Activated CD4-positive, CD25-positive, alpha-beta regulatory T cell treated with anti-CD3 and anti-CD28 coated beads, Interleukin-2, amount 50 U/mL, for 72 hours (primary cell): ENCODE measurements at places on chromosomes 12 and 14.

DNA sequence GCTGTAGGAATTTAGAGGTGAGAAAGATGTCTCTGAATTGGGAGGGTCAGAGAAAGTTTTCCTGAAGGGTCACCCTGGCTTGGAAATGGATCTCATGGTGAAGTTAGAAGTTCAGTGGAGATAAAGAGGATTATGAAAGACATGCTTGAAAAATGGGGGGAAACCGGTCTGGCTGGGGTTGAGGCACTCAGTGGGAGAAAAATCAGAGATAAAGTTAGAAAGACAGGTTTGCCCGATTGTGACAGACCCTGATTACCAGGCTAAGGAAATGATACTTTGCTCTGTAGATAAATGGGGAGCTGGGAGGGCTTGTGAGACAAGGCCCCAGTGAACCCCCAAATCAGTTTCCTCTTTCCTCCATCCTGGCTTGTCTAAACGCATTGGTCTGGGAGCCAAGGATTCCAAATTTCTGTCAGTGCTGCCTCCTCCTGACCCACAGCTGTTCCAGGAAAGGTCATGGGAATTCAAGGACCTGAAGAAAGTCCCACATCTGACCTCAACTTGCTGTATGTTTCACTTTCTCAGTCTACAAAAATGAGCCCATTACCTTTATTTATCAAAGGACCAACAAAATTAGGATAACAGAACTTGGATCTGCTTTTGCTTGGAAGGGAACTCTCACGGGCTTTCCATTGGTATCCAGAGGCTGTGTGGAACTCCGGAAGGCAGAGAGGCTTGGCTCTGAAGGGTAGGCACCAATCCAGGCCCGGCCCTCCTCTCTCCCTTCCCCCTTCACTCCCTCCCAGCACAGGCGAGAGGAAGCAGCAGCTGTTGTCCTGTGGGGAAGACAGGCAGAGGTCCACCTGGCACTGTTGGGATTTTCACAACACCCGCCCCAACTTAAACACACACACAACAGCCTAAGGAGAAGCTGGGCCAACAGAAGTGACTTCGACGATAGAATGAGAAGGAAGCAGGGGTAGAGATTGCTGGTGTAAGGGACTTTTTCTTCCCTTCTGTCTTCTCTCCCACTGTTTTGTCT, 3.4 kb upstream of the RNASE7 start:
- DNase-seq: no peak

DNA sequence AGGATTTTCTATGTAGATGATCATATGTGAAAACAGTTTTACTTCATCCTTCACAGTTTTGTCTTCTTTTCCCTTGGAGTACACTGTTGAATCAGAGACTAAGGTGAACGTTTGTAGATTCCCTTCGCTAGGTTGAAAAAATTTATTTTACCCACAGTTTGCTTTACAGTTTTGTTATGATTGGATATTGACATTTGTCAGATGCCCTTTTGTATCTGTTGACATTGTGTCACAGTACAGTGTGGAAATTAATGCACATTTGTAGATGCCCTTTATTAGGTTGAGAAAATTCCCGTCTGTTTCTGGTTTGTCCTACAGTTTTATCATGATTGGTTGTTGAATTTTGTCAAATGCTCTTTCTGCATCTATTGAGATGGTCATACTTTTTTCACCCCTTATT, 13.3 kb downstream of the G2E3 start:
- DNase-seq: no peak

GRCh38 chr14:54138024-54138353, 181.4 kb upstream of the BMP4 start:
- DNase-seq: no peak

DNA sequence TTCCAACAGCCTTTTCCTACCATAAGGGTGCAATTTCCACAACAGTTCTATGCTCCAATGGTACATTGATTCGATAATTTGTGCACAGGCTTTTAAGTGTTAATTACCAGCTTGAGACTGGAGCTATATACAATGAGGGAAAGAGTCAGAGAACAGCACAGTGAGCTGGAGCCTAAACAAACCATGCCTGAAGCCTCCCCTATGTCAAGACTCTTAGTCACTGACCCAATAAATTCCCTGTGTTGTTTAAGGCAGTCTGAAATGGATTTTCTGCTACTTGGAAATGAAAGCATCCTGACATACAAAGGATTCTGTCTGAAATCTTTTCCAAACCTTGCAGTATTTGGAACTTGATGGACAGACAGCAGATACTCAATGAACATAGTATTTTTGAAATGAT, 149.0 kb downstream of the EFCAB11 start:
- DNase-seq: no peak

DNA sequence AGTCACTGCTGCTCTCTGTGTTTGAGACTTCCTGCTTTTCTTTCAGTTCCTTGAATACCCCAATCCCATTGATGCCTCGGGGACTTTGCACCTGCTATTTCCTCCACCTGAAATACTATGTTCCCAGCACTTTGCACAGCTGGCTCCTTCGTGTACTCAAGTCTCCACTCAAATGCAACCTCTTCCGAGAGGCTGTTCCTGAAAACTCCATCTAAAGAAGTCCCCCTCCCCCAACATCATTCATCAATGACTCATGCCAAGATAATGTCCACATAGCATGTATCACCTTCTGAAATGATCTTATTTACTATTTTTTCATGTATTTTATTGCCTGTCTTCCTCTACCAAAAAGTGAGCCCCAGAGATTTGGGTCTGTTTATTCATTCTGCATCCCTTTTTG, 48.6 kb downstream of the HSPB8 start:
- no peak for DNase-seq

GRCh38 chr14:68380329-68380741, 412.5 kb downstream of the ZFP36L1 start:
- DNase-seq: no peak

DNA sequence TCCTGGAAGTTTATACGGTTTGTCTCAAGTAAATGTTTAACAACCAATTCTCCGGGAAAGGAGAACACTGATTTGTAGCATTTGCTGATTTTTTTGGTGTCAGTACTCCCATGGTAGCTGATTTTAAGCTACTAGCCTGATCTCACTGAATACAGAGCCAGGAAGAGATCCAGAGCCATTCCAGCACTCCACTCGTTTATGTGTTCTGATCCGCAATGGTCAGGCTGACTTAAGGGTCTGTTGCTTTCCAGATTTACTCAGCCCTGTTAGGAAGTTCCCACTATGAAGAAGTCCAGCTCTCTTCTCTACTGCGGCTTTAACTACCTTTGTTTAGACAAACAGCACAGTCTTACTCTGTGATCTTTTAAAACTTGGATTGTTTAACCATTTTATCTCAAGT, 38.0 kb upstream of the NID2 start:
- no peak for DNase-seq

GRCh38 chr14:72745546-72745945, 148.4 kb downstream of the DPF3 start:
- no peak for DNase-seq

GRCh38 chr12:209246-209645, 4.7 kb downstream of the SLC6A12 start:
- DNase-seq: no peak

DNA sequence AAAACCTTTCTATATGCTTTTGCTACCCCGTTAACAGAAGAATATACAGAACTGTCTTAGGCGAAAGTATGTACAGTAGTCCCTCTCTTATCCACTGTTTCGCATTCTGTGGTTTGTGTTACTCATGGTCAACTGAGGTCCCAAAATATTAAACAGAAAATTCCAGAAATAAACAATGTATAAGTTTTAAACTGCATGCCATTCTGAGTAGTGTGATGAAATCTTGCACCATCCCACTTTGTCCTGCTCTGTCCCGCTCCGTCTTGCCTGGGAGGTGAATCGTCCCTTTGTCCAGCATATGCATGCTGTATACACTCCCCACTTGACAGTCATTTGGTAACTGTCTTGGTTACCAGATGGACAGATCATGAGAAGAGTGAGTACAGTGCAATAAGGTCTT, 70.1 kb upstream of the STRN3 start:
- no peak for DNase-seq

DNA sequence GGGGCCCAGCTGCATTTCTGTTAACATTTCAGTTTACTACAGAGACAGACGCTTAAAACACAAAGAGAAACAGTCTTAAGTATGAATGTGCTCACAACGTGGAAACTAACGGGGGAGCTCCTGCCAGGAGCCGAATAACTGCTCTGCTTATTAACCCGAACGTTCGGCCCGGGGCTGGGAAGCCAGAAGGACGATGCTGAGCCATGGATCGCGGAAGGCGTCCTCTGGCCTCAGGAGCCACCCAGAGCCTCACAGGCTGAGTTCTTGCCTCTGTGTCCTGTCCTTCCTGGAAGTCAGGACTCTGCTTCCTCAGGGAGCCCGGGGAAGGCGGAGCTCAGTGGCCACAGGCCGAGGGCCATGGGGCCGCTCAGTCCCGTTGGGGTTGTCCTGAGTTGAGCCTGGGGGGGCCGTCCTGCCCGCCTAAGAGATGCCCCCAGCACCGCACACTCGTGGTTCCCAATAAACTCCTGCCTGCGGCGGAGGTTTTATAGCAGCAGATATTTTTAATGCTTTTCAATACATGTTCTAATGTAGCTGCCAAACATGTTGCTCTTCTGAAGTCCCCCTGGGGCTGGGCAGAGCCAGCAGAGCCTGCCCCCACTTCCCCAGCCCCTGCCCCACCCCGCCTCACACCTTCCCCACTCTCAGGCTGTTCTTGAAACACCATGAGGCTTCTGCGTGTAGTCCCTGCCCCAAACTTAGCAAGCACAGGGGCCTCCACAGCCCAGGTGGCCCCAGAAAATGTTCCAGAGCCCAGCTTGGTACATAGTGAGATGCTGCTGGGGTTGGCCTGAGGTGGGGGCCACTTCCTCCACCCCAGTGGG, 3.4 kb upstream of the TEX22 start:
- no peak for DNase-seq

GRCh38 chr14:92241966-92242595, 80.9 kb upstream of the SLC24A4 start:
- no peak for DNase-seq

GRCh38 chr14:54197369-54197768, 199.4 kb upstream of the CDKN3 start:
- DNase-seq: no peak

- no peak for DNase-seq
These were observed 90.9 kb upstream of the CPM start for GRCh38 chr12:69023840-69024239.

GRCh38 chr12:54719691-54720090, 71.5 kb upstream of the DCD start:
- no peak for DNase-seq

GRCh38 chr12:19639781-19640415, 200.6 kb downstream of the AEBP2 start:
- DNase-seq: no peak

GRCh38 chr12:95085612-95086011, 12.2 kb upstream of the NR2C1 start:
- no peak for DNase-seq

GRCh38 chr12:109112720-109113465, 3.5 kb upstream of the ACACB start:
- no peak for DNase-seq

DNA sequence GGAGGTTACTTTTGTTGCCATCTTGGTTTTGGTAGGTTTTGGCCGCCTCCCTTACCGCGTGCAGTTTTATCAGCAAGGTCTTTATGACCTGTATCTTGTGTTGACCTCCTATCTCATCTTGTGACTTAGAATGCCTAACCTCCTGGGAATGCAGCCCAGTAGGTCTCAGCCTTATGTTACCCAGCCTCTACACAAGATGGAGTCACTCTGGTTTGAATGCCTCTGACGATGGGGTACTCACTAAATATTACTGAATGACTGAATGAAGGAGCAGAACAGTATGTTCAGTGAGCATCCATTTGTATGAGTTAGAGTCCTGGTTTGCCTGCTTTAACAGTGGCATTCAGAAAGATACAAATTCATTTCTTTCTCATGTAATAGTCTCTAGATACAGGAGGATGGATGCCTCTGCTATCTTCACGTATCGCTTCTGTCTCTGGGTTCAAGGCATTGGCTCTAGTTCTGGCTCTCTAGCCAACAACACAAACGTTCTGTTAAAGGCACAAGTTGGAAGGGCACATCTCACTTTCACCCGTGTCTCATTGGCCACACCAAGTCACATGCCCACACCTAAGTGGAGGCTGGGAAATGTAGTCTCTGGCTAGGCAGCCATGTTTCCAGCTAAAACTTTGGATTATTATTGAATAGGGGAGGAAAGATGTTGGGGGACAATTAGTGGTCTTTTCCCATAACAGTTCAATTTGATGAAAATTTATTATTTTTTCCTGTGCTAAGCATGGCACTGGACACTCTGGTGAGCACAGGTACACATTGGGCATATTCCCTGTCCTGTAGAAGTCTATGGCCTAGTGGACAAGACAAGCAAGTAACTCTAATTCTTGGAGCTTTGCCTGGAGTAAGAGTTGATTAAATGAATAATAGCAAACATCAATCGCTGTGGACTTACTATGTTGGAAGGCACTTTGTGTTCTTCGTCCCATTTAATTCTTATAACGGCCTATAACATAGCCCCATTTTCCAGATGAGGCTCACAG, 75.2 kb upstream of the RPH3A start:
- no peak for DNase-seq

GRCh38 chr12:14910090-14910915, 24.6 kb upstream of the MGP start:
- DNase-seq: no peak

- no peak for DNase-seq
These were observed 71.9 kb upstream of the TCL1B start for GRCh38 chr14:95614349-95614748.

DNA sequence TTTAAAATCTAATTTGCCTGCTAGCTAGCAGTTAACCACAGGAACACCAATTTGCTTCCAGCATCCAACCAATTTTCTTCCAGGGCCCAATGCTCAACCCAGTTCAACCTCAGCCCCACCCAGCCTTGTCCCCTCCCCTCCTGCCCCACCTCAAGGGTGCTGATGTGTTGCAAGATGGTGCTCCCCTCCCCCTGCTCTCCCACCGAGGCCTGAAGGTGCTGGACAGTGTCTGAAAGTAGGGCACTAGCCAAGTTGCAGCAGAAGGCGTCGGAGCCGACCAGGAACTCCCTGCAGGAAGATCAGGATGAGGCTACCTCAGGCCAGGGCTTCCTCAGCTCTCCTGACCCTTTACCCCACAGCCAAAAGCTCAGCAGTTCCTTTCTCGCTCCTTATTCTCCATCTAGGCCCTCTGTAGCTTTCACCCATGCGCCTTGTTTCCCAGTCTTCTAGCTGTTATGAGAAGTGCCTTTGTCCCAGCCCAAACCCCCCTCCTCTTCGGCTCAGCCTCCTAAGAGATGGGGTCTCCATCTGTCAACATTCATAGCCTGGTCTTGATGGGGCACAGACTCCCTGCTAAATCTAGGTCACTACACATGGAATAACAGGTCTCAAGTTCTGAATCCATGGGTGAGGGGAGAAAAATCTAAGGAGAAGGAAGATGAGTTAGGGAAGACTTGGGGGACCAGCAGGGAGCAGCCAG, 3.6 kb downstream of the STAT6 start:
- DNase-seq: no peak

- DNase-seq: peak; percentile 59
These were observed 28.2 kb downstream of the TRAF3 start for GRCh38 chr14:102805371-102805891.

GRCh38 chr14:92959189-92959531, 36.2 kb downstream of the CHGA start:
- no peak for DNase-seq
